Activated T-helper 1 cell treated with anti-CD3 and anti-CD28 coated beads, Interleukin-12 subunit alpha, Interleukin-12 subunit beta, Interleukin-2, Interleukin-4 antibody, amounts not matched to agents 30 ng/mL and 10 ng/mL and 1 ng/mL, durations not matched to agents 14 hours and 24 hours and 36 hours (primary cell): ENCODE measurements at places on chromosomes 1 and 21. TPM values are rescaled to one million over a fixed set of nuclear protein-coding genes. Genes with fewer than 3 reads are reported as not detected.
A peak's percentile ranks its signal among the peaks of the same experiment; 100 is the strongest.

GRCh38 chr1:209403921-209404320 is 179.6 kb upstream of the CAMK1G start:
- no peak for DNase-seq

DNA sequence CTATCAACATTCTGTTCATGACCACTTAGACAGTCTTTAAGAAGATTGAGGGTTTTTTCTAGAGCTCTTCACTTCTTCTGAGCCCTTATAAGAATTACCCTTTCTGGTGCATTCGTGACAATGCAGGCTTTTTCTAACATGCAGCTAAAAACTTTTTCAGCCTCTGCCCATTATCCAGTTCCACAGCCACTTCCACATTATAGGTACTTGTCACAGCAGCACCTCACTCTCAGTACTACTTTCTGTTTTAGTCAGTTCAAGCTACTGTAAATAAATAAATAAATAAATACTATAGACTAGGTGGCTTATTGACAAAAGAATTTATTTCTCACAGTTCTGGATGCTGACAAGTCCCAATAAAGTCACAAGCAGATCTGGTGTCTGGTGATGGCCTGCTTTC is 284.4 kb upstream of the PKN2 start:
- DNase-seq, result no peak

DNA sequence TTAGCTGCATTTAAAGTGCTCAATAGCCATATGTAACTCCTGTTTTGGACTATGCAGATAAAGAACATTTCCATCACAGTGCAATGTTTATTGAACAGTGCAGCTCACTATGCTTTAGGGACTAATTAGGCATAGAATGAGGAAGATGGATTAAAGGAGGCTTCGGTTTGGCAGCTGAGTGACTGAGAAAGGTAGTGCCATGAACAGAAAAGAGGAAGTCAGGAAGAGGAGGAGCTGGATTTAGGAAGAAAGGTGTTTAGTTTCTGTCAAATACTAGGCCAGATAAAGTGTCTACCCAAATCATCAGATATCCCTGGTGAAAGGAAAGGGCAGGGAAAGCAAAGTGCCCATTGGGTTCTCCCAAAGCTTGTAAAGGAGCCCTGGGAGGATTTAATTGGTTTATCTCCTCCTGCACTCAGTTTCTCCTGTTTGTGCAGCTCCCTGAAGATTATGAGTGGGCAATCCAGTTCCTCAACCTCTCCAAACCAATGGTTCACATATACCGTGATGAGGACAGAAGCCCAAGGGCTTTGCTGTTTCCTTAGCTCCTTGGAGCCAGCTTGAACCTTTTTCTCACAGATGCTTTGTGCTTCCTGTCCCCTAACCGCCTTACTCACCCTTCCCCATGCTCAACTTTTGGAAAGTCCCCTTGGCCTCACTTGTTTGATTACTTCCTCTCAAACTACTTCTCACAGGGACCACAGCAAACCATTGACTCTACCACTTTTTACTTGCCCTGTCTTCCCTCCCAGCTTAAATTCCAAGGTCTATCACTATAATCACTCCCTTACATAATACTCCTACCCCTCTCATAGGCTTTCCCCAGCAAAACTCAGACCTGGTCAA is 3.5 kb upstream of the RAP1A start:
- DNase-seq, result peak; percentile 68

DNA sequence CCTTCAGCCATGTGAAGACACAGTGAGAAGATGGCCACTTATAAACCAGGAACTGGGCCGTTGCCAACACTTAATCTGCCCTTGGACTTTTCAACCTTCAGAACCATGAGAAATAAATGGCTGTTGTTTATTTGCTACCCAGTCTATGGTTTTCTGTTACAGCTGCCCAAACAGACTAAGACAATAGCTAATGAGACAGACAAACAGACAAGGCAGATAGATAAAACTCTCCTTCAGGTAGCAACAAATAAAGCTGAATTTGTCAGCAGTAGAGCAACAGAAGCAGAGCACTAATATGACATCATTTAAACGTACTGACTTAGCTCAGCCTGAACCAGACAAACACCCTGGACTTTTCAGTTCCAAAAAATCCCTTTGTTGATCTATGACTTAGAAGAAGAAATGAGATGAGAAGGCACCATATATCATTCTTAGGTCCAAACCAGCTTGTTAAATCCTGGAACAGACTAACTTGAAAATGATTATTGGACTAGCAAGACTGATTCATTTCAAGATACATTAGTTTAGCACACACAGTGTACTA is 27.0 kb downstream of the ZZZ3 start:
- DNase-seq, result no peak

DNA sequence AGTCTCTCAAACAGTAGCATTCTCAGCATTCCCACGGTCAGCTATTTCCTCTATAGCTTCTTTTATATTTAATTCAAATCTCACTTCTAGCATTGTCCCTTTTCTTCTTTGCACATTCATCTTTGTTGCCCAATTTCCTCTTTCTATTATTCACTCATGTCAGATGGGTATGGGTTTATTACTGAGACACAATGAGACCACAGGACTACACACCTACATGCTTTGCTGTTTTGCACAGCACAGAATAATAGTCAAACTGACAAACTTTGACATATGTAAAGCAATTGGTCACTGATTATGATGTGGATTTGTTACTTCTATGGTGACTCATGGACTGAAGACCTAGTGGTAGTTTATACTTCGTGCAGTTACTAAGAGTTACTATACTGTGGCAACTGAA is 5.8 kb upstream of the CD1C start:
- no peak for DNase-seq

DNA sequence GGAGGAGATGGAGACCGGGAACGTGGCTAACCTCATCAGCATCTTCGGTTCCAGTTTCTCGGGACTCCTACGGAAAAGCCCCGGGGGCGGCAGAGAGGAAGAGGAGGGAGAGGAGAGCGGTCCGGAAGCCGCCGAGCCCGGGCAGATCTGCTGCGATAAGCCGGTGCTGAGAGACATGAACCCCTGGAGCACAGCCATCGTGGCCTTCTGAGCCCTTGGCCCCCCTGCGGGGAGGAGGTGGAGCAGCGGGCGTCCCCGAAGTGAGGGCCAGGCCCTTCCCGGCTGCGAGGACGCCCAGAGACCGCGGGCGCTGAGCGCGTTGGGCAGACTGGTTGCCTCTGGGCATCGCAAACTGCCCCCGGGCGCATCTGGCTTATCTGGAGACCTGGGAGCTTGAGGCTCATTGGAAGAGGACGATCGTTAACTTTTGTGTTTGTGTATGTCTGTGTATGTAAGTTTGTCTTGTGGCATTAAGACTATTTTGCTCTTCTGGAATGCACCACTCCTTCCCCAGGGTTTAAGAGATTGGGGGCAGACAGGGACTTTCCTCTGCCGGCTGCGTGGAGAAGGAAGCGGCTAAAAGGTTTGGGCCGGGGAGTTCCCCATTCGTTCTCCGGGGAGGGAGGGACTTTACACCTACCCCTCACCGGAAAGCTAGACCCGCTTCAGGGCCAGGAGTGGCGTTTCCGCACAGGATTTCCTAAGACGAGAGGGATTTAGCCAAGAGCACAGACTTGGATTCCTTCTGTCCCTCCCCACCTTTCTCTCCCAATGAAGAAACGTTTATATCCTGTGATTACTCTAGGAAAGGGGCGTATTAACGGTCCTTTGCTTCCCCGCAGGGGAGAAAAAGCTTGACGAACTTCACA is 1.4 kb downstream of the IER5 start:
- DNase-seq, result peak; percentile 78

GRCh38 chr1:154611150-154611862 is 3.3 kb upstream of the ADAR start:
- no peak for DNase-seq

GRCh38 chr1:24426744-24427544 is 11.3 kb downstream of the NIPAL3 start:
- no peak for DNase-seq

OR2T2 gene
- total RNA-seq, result not detected in 2 replicates

GNAT2 gene
- 0.44 and 1.2 TPM in 2 replicates for total RNA-seq

GJA4 gene
- total RNA-seq, result not detected in 2 replicates

SPAG17 gene
- total RNA-seq, result not detected in 2 replicates

TRIM17 gene
- 1.4 and 1.7 TPM in 2 replicates for total RNA-seq

MIGA1 gene
- total RNA-seq, result 8.0 and 8.6 TPM in 2 replicates
